ENCODE measurements at places on chromosomes 16 and 17. TPM values are rescaled to one million over a fixed set of nuclear protein-coding genes. Genes with fewer than 3 reads are reported as not detected.

MYCBPAP gene
- total RNA-seq, result 1.1 TPM

MPRIP gene
- 143 TPM for total RNA-seq

GRCh38 chr17:17712268-17712924 lies 31.1 kb downstream of the RAI1 start:
- H3K4me3 ChIP-seq, result no peak overlapping the region
- no peaks in the 10 kb centered on the region for H3K36me3 ChIP-seq
- no peak overlapping the region for H3K27ac ChIP-seq

- H3K4me3 ChIP-seq, result no peak overlapping the region
- H3K4me1 ChIP-seq, result no peaks in the 10 kb centered on the region
- no peak for DNase-seq
- H3K27me3 ChIP-seq, result peaks cover 6% of the 10 kb centered on the region
- no peak overlapping the region for H3K27ac ChIP-seq
Measured at GRCh38 chr17:7146115-7146514, 31.5 kb upstream of the ASGR2 start.

- H3K27me3 ChIP-seq, result peaks cover 10% of the 10 kb centered on the region
- DNase-seq, result no peak
- H3K27ac ChIP-seq, result no peak overlapping the region
- H3K36me3 ChIP-seq, result no peaks in the 10 kb centered on the region
Measured at GRCh38 chr16:54135361-54136275, 151.0 kb downstream of the IRX3 start.

GRCh38 chr17:4895121-4895520 lies 4.2 kb upstream of the C17orf107 start:
- H3K36me3 ChIP-seq, result peaks cover 5% of the 10 kb centered on the region
- H3K4me3 ChIP-seq, result no peak overlapping the region
- no peak overlapping the region for H3K27ac ChIP-seq

Measured in activated naive CD8-positive, alpha-beta T cell treated with anti-CD3 and anti-CD28 coated beads for 36 hours (primary cell).